Suppressor macrophage treated with lipopolysaccharide for 4 hours (primary cell): ENCODE measurements at places on chromosomes 12 and 14.

- DNase-seq = no peak
Observed at GRCh38 chr12:4193821-4194220, 79.7 kb upstream of the CCND2 start.

DNA sequence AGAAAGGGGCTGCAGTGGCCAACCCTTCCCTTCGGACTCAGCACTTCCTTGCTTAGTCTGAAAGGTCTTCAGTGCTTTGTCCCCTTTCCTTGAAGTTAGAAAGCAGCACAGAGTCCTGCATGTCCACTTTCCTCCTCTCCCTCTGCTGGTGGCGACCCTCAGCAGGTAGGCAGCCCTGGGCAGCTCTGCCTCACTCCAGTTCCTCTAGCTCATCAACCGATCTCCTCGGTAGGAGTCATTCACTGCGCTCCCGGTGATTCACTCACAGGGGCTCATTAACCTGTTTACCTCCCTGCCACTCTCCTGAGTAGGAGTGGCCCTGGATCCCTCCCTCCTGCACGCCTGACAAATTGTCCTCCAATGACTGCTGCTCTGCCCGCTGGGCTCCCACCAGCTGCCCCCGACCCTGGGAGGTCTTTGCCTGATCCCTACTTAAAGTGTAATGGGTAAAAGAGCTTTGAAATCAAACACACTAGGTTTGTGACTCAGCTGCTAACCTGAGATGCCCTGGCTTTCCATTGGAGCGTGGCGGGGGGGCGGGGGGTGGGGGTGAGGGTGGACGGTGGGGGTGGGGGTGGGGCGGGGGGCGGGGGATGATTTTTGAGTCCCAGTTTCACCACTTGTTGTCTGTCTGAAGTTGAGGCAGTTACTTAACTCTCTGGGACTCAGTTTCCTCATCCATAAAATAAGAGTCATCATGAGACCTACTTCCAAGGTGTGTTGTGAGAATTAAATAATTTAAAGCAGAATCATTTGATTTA is 4.2 kb downstream of the SCNN1A start:
- no peak for DNase-seq

DNA sequence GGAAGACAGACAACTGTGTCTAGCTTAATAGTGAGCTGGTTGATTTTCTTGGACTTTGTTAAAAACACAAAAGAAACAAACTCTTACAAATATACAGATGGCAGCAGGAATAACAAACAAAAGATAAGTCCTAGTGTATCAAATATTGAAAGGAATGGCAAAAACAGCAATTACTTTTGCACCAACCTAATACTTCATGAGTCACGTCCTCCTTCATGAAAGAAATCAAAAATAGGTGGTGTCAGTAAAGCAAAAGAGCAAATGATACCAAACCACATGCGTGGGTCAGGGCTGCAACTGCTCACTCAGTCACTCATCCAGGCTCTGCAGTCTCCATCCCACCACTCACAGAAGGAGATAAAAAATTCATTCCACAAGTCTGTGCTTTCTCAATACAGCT is 11.8 kb downstream of the ATG14 start:
- no peak for DNase-seq

DNA sequence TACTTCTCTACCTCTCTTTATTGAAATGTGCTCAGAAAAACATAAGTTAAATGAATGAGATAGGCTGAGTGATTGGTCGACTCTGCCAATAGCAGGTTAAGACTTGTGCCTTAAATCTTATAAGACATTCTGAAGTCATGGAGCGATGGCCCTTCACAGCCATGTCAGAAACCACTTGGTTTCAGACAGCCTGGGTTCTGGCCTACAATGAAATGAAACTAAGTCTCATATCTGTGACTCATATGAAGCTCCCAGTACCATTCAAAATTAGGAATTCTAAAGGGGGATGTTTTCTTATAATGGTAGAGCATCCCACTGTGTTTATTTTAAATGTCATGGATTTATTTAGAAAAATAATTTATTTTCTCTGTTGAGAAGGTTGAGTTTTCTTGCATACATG is 42.6 kb downstream of the PLXNC1 start:
- DNase-seq = no peak

- DNase-seq = no peak
Observed at GRCh38 chr14:92959761-92960680, 37.1 kb downstream of the CHGA start.
